ENCODE measurements at places on chromosomes 7 and 10.

GRCh38 chr10:125082881-125083575 is 77.3 kb downstream of the CTBP2 start:
- DNase-seq, result no peak

- no peak for DNase-seq
These were observed 130.3 kb downstream of the BICC1 start for GRCh38 chr10:58642916-58643428.

DNA sequence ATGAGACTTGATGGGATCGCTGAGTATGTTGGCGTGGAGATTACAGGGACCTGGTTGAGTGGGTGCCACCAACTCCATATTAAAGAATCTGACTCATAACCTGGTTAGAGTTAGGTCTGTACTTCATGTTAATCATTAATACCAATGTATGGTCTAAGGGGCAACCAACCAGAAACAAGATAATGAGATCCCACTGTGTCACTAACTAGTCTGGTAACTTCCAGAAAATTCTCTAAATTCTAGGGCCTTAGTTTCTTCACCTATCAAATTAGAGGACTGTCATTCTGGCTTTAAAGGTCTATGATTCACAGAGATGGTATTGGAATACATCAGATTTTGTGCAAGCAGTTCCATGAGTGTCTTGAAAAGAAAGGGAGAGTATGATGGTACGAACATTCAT is 102.2 kb downstream of the SNX10 start:
- DNase-seq, result no peak

DNA sequence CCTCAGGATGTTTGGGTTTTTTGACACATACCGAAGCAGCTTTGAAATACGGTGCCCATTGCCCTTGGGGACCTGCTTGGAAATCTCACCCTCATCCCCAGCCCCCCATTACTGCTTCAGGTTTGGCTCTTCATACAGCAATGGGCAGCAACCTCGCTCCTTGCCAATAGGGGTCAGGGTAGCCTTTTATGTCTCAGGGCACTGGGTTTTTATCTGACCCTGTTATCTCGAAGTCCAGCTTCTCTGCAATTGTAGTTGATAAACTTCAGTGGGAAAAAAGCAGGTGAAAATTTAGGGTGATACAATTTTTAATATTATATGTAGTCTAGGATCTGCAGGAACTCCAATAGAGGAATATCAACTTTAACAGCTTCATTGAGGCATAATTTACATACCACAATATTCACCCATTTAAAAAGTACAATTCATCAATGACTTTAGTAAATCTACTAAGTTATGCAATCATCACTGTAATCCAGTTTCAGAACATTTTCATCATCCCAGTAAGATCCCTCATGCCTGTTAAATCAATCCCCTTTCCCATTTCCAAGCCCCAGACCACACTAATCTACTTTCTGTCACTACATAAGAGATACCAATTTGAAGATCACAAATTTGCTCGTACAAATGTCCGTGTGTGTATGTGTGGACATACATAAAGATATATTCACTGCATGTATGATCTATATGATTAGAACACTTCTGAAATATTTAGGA is 386.2 kb downstream of the KCNMA1 start:
- DNase-seq, result no peak

- DNase-seq, result peak; percentile 88
These were observed 82.1 kb upstream of the PDGFA start for GRCh38 chr7:601595-602340.

DNA sequence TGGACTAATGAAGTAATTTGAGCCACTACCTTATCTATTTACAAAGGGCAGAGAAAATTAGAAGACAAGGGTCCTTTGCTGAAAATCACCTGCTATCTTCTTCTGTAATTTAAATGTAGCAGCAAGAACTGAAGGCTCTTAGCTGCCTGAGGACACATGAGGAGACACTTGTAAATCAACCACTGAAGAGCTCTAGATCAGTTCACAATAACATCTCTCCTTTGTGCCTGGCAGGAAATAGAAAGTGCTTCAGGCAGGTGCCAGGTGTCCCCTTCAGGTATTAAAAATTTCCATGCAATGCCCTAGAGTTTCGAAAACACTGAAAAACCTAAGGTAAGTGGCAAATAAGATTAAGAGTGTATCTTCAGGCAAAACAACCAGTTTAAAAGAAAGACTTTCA is 474.6 kb downstream of the GRM8 start:
- no peak for DNase-seq
